WTC11 (cell line): ENCODE measurements at places on chromosomes 16 and 17. TPM values are rescaled to one million over a fixed set of nuclear protein-coding genes. Genes with fewer than 3 reads are reported as not detected.

The SDK2 gene
- total RNA-seq: 13.5 to 14.8 TPM (median 14.3 TPM) in 3 replicates

GRCh38 chr16:79134300-79134699 is 466.2 kb downstream of the MAF start:
- no peak overlapping the region for H3K27ac ChIP-seq
- peaks cover 16% of the 10 kb centered on the region for H3K36me3 ChIP-seq
- H3K27me3 ChIP-seq: peaks cover 4% of the 10 kb centered on the region; the same call in 1 of the 2 replicates
- H3K4me3 ChIP-seq: no peak overlapping the region
- DNase-seq: no peak

The CCL8 gene
- total RNA-seq: not detected in 3 replicates

DNA sequence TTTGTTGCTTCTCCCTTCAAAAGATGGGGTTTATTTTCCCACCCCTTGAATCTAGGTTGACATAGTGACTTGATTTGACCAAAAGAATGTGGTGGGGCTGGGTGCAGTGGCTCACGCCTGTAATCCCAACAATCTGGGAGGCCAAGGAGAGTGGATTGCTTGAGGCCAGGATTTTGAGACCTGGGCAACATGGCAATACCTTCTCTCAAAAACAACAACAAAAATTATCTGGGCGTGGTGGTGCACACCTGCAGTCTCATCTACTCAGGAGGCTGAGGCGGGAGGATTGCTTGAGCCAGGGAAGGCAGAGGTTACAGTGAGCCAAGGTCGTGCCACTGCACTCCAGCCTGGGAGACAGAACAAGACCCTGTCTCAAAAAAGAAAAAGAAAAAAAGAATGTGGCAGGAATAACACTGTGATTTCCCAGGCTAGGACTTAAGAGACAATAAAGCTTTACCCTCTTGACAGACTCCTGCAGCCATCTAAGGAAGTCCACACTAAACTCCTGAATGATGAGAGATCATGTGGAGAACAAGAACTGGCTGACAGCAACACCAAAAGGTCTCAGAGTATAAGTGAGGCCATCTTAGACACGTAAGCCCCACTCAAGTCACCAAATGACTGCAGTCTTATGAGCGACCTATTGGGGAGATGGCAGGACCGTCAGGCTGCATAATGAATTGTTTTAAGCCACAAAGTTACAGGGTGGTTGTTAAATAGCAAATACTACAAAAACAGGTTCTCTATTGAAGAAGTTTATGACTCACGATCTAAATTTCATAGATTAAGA is 37.0 kb downstream of the FBXL20 start:
- H3K4me3 ChIP-seq: no peak overlapping the region
- H3K36me3 ChIP-seq: no peaks in the 10 kb centered on the region
- H3K4me1 ChIP-seq: no peaks in the 10 kb centered on the region
- H3K27me3 ChIP-seq: no peaks in the 10 kb centered on the region
- no peak for DNase-seq

DNA sequence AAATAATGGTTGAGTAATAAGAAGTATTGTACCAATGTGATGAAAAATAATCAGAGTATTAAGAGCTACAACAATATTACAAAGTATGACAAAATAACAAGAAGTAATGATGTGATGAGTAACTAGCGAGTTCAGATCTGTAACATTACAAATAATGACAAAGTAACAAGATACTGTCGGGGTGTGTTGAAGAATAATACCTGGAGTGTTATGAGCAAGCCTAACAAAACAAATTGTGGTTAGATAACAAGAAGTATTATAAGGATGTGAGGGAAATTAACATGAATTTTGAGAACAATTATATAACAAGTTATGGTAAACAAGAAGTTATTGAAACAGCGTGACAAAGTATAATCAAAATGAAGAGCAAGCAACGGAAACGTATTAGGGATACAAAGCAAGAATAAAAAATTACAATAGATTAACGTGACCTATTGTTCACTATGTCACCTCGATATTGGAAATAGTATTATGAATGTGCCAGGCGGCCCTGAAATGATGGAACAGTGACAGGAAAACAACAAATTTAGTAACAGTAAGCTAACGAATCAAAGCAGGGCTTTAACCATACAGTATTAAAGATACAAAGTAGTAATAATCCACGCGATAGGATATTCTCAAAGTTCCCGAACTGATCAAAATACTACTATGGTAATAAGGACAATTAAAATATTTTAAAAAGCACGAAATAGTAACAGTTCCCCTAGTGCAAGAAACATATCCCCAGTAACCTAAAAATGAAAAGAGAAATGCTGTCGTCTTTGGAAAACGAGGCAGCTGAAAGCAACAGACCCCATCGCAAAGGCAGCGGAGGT is 1.6 kb downstream of the TBX4 start:
- H3K36me3 ChIP-seq: 0 out of 2 replicates have a peak, but pooled peaks cover 2% of the 10 kb centered on the region
- no peak for DNase-seq
- no peak overlapping the region for H3K27ac ChIP-seq

- H3K27me3 ChIP-seq: no peaks in the 10 kb centered on the region
- no peaks in the 10 kb centered on the region for H3K36me3 ChIP-seq
- H3K4me3 ChIP-seq: no peak overlapping the region; the same call in 1 of the 2 replicates
- peak overlapping the region; percentile 91; the same call in 1 of the 2 replicates for H3K27ac ChIP-seq
- peaks cover 26% of the 10 kb centered on the region for H3K4me1 ChIP-seq
These were observed 9.3 kb upstream of the ABCC12 start for GRCh38 chr16:48164907-48165715.

- no peak overlapping the region for H3K27ac ChIP-seq
- H3K4me1 ChIP-seq: no peaks in the 10 kb centered on the region
- H3K27me3 ChIP-seq: peaks cover 6% of the 10 kb centered on the region
- H3K4me3 ChIP-seq: no peak overlapping the region
- no peak for DNase-seq
These were observed 6.4 kb downstream of the CACNG5 start for GRCh38 chr17:66841328-66841727.

GRCh38 chr17:16929757-16930520 is 42.0 kb downstream of the TNFRSF13B start:
- H3K4me1 ChIP-seq: no peaks in the 10 kb centered on the region
- no peak for DNase-seq
- H3K36me3 ChIP-seq: no peaks in the 10 kb centered on the region

DNA sequence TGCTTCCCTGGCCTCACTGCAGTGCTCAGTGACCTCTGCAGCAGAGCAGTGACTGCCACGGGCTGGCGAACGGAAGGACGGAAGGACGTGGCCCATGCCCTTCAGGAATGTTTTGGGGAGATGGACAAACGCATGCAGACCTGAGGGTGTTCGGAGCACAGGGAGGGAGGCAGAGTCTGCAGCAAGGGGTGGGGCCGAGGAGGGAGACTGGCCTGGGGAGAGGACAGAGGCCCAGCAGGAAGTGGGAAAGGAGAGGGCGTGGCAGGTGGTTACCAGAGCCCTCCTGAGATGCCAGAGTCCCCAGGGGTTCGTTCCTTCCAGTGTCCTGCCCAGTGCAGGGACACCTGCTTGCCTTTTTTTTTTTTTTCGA is 21.9 kb downstream of the ADORA2B start:
- H3K27me3 ChIP-seq: no peaks in the 10 kb centered on the region
- H3K4me1 ChIP-seq: peaks cover 69% of the 10 kb centered on the region
- peak overlapping the region; percentile 65 for H3K4me3 ChIP-seq
- H3K36me3 ChIP-seq: peaks cover 2% of the 10 kb centered on the region; the same call in 1 of the 2 replicates
- H3K27ac ChIP-seq: peak overlapping the region; percentile 100

DNA sequence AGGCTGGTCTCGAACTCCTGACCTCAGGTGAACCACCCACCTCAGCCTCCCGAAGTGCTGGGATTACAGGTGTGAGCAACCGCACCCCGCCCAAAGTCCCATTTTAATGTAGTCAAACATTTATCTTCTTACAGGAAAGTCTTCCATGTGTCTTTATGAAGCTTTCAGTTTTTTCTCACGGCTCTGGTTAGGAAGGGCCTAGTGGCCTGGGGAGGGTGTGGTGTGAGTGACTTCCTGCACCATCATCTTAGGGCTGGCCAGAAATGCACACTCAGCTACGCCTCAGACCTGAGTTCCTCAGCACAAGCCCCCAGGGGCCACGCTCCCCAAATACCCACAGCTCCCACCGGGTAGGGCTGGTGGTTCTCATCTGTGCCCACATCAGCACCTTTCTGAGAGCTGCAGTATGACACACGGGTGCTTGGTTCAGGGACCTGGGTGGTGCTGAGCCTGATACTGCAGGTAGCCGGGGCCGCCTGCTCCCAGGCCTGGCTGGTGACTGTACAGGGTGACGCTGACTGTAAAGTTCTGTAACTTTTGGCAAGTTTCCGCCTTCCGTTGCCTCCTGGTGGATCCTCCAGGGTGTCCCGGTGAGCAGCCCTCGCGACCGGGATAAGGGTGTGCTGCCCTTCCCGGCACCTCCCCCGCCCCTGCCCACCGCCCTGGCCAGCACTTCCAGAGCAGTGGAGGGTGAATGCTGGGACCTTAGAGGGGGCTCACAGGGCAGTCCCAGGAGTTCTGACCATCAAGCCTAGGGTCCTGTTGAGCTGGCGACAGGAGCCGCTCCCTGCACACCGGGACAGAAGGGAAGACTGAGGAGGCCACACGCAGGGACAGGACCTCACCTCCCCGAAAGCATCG is 52.5 kb downstream of the ZNF778 start:
- peaks cover 51% of the 10 kb centered on the region for H3K36me3 ChIP-seq
- H3K27ac ChIP-seq: no peak overlapping the region
- H3K4me3 ChIP-seq: no peak overlapping the region

The LRRC46 gene
- total RNA-seq: 0.09 to 0.39 TPM (median 0.30 TPM) in 3 replicates

DNA sequence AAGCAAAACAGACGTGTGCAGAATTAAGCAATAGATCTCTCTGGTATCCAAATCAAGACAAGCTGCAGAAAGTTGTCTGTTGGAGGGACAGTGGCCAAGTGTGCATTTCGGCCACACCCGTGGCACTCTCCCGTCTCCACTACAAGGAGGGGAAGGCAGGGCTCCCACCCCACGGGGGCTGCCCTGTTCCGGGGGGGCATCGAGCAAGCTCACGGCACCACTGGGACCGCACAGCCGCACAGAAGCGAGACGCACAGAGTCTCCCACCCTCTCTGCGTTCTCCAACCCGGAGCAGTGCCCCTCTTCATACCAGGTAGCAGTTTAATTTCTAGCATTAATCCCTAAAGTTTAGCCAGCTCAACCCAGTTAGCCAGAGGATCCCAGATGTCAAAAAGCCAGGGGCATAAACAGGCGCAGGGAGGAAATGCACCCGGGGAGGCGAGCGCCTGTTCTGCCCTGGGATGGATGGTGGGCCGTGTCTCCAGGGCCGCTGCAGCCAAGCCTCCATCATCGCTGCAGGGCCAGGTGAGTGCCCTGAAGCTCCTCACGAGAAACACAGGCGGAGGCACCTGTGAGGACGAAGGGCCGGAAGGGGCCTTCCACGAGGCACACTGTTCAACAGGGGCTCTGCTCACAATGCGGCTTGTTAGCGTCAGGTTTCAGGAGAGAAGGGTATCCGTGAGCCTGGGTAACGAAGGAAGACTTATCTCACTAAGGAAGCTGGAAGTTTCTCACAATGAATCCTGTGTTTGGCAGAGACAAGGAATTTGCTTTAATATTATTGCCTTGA is 42.1 kb upstream of the METRNL start:
- H3K36me3 ChIP-seq: peaks cover 52% of the 10 kb centered on the region
- no peak overlapping the region for H3K4me3 ChIP-seq
- DNase-seq: no peak
- no peaks in the 10 kb centered on the region for H3K4me1 ChIP-seq
- peak overlapping the region; percentile 19; the same call in 1 of the 2 replicates for H3K27ac ChIP-seq

The PRR35 gene
- total RNA-seq: 0.72 to 1.1 TPM (median 0.94 TPM) in 3 replicates

DNA sequence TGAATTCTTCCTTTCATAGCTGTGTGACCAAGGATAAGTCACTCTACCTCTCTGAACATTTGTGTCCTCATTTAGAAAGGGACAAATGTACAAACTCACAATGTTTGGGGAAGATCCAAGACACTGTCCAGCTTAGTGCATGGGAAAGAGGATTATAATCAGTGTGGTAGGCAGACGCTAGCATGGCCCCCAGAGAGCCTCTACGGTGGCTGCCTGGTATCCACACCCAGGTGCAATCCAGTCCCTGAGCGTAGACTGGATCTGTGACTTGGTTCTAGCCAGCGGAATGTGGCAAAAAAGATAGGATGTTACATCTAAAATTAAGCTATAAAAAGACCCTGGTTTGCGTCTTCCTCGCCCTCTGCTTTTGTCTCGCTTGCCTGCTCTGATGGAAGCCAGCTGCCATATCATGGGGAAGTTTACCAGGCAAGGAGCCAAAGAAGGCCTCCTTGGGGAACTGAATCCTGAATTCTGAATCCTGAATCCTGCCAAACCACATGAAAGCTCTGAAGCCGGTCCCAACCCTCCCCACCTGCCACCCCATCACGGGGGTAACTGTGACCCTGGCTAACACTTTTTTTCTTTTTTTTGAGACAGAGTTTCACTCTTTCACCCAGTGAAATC is 51.7 kb downstream of the PLXDC1 start:
- H3K27me3 ChIP-seq: no peaks in the 10 kb centered on the region; the same call in 1 of the 2 replicates
- no peak for DNase-seq
- no peak overlapping the region for H3K27ac ChIP-seq
- no peaks in the 10 kb centered on the region for H3K36me3 ChIP-seq
- no peak overlapping the region for H3K4me3 ChIP-seq

The PRSS53 gene
- 2.5 to 4.9 TPM (median 4.1 TPM) in 3 replicates for total RNA-seq

DNA sequence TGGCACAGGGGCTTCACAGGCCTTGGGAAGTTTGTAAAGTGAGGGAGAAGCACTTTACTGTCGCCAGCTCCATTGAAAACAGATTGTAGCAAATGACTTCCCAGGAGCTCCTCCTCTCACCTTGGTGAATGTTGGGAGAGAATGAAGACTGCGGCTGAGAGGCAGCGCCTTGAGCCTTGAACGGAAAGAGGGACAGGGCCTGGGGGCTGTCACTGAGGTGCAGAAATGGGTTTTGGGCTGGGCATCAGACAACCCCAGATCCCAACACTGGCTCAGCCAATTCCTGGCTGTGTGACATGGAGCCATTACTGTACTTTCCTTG is 603 bp upstream of the MRTFB start:
- no peak for DNase-seq
- peak overlapping the region; percentile 92 for H3K27ac ChIP-seq
- H3K36me3 ChIP-seq: no peaks in the 10 kb centered on the region
- peak overlapping the region; percentile 83 for H3K4me3 ChIP-seq

The OR3A3 gene
- total RNA-seq: not detected in 3 replicates

DNA sequence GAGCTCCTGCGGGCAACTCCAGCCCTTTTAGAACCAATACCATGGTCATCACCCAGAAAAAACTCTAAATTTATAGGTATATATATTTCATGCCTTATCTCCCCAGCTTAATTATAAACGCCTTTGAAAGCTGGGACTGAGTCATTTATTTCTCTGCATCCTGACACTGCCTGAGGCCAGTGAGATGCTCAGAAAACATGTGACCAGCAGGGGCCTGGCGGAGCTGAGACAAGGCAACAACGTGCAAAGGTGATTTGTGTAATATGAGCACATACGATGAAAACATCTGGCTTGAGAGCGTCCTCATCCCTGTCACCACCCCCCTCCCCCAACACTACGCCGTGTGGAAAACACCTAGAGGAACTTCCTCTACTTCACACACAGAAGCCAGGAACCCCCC is 22.7 kb downstream of the NXN start:
- peaks cover 40% of the 10 kb centered on the region for H3K4me1 ChIP-seq
- peaks cover 12% of the 10 kb centered on the region for H3K36me3 ChIP-seq
- H3K27ac ChIP-seq: peak overlapping the region; percentile 63
- no peak for DNase-seq

GRCh38 chr16:84795329-84796053 is 24.3 kb upstream of the CRISPLD2 start:
- H3K27ac ChIP-seq: no peak overlapping the region
- no peaks in the 10 kb centered on the region for H3K27me3 ChIP-seq

The SAMD14 gene
- 4.5 to 6.0 TPM (median 5.9 TPM) in 3 replicates for total RNA-seq
